Activated gamma-delta T cell treated with Interleukin-2 at 50 U/mL for 16 hours (primary cell): ENCODE measurements at places on chromosomes 1 and 21.

DNA sequence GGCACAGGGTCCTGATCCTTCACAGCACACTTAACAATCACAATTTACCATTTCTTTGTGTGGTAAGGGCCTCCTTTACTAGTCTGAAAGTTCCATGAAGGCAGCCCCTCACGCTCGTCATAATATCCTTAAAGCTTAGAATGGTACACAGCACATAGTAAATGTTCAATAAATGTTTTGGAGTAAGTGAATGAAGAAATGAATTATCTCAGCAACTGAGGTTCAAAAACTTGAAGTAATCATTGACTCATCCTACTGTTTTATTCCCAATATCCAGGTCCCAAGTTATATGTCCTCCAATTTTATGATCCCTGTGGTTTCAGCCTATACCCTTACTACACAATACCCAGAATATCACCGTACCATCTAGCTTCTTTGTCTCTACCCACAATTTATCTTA lies 2.2 kb upstream of the C1orf162 start:
- no peak for DNase-seq

GRCh38 chr1:109959632-109959973 lies 25.0 kb upstream of the AHCYL1 start:
- no peak for DNase-seq

GRCh38 chr1:113983391-113983790 lies 4.1 kb downstream of the OLFML3 start:
- no peak for DNase-seq

DNA sequence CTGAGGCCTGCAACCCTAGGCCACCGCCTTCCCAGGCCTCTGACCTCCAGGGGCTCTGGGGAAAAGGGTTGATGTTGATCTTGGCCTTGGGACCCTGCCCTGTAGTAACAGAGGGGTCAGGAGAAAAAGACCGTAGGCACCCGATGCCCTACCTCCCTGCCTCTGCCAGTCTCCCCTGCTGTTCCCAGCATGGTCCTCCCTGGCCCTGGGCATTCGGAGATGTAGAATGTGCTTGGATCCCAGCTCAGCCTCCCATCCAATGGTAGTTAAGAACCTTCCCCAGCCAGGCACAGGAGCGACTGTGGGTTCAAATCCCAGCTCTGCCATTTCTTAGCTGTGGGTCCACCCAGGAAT lies 72.0 kb upstream of the TARDBP start:
- DNase-seq, result no peak
